ENCODE measurements at places on chromosomes 3 and 15.
A peak's percentile ranks its signal among the peaks of the same experiment; 100 is the strongest.

- DNase-seq = no peak
Observed at GRCh38 chr3:115800489-115801075, 177.3 kb downstream of the GAP43 start.

DNA sequence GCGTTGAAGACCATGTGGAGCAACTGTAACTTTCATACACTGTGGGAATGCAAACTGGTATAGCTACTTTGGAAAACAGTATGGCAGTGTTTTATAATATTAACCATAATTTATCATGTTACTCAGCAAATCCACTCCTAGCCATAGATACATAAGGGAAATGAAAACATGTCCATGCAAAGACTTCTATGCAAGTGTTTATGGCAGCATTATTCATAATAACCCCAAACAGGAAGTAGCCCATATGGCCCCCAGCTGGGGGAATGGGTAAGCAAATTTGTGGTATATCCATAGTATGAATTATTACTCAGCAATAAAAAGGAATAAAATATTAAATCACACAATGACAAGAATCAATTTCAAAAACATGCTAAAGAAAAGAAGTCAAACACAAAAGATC, 23.0 kb upstream of the GATA2 start:
- DNase-seq = no peak

- DNase-seq = no peak
Observed at GRCh38 chr3:191695131-191695814, 234.3 kb downstream of the PYDC2 start.

GRCh38 chr3:24640330-24640877, 145.8 kb upstream of the THRB start:
- peak; percentile 45 for DNase-seq

DNA sequence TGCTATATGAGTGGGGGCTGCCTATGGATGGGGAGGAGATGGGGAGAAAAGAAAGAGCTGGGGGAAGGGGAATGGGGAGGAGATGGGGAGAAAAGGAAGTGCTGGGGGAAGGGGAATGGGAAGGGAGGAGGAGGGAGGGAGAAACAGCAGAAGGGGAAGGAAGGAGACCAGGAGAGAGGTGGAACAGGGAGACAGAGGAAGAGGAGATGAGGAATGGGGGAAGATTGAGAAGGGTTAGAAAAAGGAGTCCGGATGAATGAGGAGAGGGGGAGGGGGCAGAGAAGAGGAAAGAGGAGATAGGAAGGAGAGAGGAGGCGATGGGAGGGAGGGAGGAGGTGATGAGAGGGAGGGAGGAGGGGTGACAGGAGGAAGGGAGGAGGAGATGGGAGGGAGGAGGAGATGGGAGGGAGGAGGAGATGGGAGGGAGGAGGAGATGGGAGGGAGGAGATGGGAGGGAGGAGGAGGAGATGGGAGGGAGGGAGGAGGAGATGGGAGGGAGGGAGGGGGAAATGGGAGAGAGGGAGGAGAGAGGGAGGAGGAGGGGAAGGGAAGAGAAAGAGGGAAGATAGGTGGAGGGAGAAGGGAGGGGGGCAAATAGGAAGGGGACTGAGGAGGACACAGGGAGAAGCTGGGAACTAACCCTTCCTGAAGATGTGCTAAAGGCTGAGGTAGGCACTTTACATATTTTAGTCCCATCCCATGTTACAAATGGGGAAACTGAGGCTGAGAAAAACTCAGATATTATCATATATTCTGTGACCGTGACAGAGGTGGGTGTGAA, 6.6 kb upstream of the BCL2L10 start:
- DNase-seq = no peak

GRCh38 chr3:172844428-172844827, 93.9 kb downstream of the ECT2 start:
- no peak for DNase-seq

GRCh38 chr15:61938249-61938648, 122.0 kb downstream of the VPS13C start:
- no peak for DNase-seq

DNA sequence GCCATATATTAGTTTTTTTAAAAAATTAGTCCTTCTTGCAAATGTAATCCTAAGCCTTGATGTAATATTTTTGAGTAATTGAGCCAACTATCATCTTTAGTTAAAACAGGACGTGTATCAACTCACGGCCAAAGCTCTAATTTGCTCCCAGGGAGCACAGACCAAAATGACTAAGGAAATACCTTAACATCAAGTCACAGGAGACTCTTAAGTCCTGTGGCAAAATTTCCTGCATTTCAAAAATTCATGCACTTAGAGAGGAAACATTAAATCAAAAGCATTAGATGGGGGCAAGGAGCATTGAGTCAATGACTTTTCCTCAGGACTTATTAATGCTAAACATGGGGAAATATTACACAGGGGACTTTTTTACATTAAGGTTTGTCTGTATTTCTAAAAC, 276.0 kb downstream of the MFSD1 start:
- no peak for DNase-seq

DNA sequence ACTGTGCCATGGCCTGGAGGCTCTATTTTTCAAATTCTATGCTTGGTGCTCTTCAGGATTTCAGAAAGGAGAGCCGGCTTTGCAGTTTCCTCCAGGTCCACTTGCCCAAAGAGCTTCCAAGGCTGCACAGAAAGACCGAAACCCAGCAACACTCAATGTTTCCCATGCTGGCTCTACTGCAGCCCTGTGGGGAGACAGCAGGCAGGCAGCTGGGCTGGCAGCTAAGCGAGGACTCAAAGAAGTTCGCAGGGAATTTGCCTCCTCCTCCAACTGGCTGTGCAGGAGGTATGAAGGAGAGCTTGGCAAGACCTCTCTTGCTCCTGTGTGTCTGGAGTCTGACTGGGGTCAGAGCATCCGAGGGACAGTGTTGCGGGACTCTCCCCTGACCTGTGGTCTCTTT, 17.4 kb upstream of the ITGA11 start:
- DNase-seq = no peak

GRCh38 chr3:166844329-166844728, 535.8 kb downstream of the ZBBX start:
- no peak for DNase-seq

DNA sequence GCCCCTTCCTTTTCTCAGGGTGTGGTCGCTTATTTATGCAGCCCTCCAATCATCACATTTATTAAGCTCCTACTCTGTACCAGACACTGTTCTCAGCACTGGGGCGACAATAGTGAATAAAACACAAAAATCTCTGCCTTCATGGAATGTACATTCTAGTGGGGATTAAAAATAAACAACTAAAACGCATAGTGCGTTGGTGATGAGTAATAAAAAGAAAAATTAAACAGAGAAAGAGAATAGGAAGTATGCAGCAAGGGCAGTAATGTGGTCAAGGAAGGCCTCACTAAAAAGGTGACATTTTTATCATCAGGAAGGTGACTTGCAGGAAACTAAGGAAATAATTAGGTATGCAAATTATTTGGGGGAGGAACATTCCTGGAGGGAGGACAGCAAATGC, 5.1 kb downstream of the SLC51B start:
- DNase-seq = no peak

- DNase-seq = no peak
Observed at GRCh38 chr3:71491154-71491752, 92.3 kb downstream of the FOXP1 start.

DNA sequence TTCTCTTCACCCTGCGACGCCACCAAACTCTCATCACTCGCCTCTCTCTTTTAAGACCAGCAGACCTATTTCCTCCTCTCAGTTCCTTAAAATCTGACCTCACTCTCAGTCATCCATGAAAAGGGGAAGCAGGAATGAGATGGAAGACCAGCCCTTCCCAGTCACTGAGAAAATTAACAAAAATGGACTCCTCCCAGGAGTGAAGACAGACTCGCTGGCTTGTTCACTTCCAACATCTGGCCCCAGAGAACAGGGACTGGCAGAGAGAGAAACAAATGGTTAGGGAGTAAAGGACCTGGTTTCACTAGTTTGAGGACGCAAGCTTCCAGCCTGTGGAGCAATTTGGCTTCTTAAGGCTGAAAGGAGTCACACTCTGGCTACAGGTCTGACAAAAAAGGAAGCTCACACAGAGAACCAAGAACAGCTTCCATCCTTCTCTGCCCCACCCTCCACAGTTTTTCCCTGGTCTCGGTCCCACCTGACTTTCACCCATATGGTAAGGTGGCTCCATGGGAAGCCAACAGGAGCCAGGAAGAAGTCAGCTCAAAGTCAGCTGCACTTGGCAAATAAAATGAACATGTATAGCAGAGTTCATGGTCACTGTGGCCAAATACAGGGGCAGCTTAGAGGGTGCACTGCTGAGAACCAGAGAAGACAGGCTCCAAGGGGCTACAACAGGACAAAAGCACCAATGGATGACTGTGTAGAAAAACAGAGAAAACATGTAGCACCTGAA, 57.2 kb downstream of the ITGB5 start:
- no peak for DNase-seq

DNA sequence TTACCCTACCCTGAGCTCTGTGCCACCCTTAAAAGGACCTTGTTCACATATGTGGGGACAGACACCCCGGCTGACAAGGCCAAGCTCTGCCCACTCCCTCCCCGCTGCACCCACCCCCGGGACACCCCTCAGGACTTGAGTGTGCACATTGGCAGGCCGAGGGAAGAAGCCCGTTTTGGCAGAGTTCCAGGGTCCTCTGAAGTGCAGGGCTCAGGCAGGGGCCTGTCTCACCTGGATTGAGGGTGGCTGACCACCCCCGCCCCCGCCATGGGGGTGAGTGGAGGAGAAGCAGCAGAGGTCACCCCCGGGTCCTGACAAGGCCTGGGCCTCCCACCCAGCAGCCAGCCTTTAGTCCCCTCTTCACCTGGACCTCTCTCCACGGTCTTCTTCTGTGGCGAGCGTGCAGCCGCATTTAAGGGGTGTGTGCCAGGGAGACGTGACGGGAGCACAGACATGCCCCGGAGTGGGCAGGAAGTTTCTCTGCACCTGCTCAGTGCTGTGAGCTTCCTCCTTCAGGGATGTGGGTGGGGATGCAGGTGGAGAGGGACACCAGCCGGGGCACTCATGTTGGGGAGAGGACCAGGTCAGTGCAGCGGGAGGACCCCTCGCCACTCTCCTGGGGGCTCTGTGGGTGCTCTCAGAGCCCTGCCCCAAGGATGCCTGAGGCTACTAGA, 50.7 kb downstream of the LINGO1 start:
- DNase-seq = no peak

GRCh38 chr15:87724330-87724729, 532.2 kb downstream of the NTRK3 start:
- no peak for DNase-seq

GRCh38 chr15:64559243-64559642, 98.9 kb downstream of the ZNF609 start:
- no peak for DNase-seq

GRCh38 chr3:65664446-65664845, 374.3 kb downstream of the MAGI1 start:
- no peak for DNase-seq

DNA sequence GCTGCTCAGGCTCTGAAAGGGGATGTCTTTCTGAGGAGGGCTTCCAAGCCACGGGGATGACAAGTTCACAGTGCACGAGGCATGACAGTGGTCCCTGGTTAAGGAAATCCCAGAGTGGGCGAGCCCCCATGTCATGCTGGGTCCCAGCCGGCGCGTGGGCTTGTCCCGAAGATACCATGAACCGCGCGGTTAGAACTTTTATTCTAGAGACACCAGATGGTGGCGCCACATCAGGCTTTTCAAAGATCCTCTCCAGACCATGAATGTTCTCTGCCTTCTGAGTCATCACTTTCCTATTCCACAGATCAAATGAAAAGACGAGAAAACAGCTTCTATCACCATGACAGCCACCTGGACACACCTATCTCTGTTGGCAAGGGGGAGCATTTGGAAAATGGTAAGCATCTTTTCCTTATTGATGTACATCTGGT, 227.8 kb upstream of the LYSMD4 start:
- DNase-seq = no peak

GRCh38 chr3:45093176-45093575, 53.0 kb downstream of the CDCP1 start:
- DNase-seq = no peak

DNA sequence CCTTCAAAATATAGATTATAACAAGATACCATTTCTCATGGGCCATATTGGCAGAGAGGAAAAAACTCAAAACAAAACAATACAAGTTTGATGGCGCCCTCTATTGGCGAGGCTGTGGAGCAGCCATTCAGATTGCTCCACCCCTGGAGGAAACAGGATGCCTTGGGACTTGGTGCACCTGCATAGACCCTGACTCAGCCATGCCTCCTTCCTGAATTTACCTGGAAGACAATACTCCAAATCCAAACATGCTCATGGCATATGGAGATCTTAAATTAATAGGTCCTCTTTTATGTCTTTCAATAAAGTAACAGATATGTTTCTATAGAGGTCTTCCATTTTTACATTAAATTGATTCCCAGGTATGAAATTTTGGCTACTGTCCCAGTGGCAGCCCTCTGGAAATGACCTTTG, 90.0 kb downstream of the APBA2 start:
- no peak for DNase-seq

- no peak for DNase-seq
Observed at GRCh38 chr3:46930166-46930944, 46.2 kb downstream of the CCDC12 start.

GRCh38 chr3:162143180-162143579, 646.6 kb downstream of the OTOL1 start:
- no peak for DNase-seq

- DNase-seq = no peak
Observed at GRCh38 chr3:25588441-25589103, 76.1 kb downstream of the TOP2B start.

Data from fibroblast of the conjunctiva (primary cell).